ENCODE measurements at places on chromosomes 11 and 22.
A peak's percentile ranks its signal among the peaks of the same experiment; 100 is the strongest.

DNA sequence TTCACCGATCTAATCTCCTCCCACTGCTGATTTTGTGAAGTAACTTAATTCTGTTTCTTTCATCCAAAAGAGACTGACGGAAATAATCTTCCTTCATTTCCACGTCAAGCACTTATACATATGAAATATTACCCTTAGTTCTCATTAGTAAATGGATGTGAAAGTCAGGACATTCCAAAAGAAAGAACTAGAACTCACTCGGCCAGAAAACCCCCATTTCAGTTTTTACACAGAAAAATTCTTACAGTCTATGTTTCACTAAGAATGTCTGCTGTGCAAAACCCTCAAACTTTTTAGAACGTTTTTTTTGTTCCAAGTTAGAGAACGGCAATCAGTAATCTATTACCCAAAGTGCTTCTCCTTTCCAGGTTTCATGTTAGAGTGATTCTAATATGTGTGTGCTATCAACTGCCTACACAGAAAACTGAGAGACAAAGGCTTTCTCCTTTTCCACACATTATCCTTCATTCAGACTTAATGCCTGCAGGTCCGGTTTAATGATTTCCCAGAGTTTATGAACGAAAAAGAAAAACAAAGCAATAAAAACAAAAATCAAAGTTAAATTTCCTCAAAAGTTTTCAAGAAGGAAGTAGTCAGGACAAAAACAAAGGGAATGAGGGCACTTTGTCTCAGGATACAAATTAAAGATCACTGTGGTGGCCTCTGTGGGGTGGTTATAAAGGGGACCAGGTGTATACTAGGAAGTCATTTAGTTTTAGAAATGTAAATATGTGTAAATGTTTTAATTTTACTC, 11.3 kb upstream of the SESN3 start:
- DNase-seq, result no peak

DNA sequence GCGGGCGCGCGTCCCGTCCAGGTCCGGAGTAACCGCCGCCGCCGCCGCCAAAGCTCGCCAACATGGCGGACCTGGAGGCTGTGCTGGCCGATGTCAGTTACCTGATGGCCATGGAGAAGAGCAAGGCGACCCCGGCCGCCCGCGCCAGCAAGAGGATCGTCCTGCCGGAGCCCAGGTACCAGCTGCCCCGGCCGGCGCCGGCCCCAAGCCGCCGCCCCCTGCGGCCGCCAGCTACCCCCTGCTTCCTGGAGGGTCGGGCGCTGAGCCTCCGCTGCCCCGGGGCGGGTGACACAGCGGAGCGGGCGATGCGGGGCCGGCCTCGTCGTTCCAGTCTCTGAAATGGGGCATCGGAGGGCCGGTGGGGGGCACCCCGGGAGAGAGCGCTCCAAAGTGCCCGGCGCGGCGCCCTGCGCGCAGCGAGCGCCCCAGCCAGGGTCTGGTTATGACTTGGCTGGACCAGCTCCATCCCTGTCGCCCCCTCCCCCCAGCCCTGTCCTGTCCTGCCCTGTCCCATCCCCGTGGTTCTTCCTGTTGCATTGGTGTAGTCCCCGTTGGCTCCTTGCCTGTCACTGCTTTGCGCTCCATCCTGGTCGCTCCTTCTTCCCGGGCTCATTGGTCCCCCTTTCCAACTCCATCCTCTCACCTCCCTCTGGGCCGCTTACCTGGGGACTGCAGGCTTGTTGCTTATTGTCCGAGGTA, 653 bp downstream of the GRK3 start:
- no peak for DNase-seq

DNA sequence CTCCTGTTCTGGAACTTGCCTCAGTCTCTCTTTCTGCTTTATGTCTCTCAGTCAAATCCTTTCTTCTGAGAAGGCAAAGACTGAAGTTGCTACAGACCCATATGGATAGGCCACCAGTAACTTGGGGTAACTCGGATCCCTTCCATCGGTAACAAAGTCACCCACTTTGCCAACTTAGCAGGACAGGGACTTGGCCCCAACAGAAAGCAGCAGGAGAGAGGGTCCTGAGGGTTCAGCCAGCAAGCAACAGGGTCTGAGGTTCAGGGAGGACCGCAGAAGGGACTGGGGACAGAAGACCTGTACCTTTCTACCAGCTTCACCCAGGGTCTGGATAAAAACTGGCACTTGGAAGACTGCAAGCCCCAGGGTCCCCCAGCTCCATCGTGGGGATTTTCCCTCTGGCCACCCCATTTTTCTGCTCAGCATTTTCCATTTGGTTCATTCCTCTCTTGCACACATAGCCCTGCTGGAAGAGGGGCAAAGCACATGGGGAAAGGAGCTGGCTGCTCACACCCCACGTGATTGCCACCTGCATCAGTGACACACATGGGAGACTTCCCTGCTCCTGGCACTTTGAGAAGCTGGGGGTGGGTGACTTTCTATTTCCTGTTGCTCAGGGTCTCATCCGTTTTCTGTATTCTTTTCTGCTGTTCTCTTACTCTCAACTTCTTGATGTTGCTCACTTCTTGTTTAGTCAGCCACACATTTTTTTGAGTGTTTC, 34.6 kb upstream of the GNAZ start:
- no peak for DNase-seq

DNA sequence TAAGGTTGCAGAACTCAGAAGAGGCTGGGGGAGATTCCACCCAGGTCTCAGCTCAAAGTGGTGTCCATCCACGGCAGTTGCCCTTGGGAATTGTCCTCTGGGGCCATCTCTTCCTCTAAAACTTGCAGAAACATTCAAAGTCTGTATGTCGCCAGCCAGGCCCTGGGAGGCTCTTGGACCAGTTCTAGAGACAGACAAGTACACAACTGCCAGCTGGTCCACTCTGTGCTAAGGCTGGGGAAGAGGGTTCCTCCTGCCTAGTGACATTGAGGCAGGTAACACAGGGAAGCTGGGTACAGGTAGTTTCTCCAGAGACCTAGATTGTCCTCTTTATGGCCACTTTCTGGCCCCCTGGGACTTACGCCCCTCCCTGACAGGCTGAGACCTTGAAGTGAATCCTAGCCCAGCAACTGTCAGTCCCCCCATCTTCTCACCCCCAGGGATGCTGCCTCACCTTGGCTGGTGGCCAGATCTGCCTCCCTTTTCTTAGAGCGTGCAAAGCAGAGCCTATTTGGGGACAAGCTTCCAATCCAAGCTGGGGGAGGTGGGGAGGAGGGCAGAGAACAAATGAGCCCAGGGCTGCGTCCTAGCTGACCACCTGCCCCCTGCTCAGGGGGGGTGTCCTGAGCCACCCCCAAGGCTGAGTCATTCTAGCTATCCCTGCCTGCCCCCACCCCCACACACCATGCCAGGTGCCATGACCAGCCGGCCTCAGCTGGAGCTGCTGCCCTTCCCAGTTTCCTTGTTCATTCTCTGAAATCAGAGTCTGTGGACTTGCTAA, 8.4 kb downstream of the FAM83F start:
- no peak for DNase-seq

DNA sequence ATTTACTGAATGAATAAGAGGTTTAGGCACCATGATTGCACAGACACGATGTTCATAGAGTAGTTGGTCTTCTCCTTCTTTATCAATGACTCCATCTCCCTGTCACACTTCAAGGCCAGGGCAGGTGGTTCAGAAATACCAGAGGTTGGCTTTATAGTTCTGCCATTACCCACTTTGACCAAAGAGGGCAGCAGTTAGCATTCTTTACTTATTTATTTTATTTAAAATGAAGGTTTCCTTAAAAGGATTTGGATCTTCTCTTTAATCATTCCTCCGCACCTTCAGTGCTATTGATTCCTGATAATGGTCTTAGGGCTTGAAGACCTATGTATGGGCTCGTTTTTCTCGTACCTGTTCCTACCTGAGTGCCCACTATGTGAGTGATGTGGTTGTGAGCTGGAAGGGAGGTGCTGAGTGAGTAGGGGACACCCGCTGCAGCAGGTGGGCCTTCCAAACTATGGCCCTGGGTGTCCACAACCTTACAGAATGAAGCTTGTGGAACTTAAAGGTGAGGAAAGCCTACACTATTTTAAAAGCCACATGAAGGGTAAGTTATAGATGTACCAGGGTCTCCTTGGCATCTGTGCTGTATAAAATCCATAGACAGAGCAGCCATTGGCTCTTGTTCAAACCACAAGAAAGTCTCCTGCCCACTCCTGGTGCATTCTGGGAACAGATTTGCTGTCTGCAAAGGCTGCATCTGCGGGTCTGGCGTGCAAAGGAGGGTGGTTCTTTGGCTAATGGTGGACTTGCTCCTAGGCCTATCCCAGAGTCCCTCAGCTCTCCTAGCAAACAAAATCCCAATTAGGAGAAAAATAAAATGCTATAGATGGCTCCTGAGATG, 35.0 kb downstream of the TIMP3 start:
- DNase-seq, result no peak

DNA sequence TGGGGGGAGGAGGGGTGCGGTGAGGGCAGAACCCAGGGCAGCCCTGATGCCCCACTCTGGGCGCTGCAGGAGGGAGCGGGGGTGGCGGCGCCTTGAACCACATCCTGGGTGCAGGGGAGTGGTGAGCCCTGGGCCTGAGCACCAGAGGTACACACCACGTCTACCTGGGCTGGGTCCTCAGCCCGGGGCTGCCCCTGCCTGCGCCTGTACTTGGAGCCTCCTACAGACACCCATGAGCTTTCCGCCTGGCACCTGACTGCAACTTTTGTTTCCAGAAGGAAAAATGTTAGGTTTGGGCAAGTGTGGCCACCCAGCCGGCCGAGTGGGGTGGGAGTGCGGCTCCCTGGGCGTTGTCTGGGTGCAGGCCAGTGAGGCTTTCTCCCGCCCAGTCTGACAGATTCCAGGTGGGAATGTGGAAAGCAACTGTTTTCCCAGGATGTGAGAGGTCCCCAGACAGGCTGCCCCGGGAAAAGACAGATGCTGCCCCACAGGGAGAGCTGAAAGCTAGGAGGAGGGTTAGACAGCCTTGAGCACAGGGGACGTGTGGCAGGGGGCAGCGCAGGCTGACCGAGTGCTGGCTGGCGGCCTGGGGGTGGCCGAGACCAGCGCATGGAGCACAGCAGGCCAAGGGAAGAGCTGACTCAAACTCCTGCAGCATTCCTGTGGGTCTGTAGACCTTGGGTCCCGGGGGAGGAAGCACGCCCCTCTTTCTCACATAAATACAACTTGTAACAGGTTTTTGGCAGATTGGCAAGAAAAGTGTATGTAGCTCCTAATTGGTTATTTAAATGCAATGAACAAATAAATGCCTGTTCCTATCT, 44.1 kb downstream of the GNB1L start:
- DNase-seq, result no peak

GRCh38 chr22:29639096-29639495, 35.7 kb downstream of the NF2 start:
- DNase-seq, result no peak

- no peak for DNase-seq
These were observed 6.5 kb upstream of the MFNG start for GRCh38 chr22:37492428-37493344.

- DNase-seq, result no peak
These were observed 60.4 kb downstream of the LARGE2 start for GRCh38 chr11:45982656-45983470.

- no peak for DNase-seq
These were observed 741 bp downstream of the CARS1 start for GRCh38 chr11:3056296-3057068.

- no peak for DNase-seq
These were observed 30.4 kb downstream of the PAAF1 start for GRCh38 chr11:73907191-73907590.

DNA sequence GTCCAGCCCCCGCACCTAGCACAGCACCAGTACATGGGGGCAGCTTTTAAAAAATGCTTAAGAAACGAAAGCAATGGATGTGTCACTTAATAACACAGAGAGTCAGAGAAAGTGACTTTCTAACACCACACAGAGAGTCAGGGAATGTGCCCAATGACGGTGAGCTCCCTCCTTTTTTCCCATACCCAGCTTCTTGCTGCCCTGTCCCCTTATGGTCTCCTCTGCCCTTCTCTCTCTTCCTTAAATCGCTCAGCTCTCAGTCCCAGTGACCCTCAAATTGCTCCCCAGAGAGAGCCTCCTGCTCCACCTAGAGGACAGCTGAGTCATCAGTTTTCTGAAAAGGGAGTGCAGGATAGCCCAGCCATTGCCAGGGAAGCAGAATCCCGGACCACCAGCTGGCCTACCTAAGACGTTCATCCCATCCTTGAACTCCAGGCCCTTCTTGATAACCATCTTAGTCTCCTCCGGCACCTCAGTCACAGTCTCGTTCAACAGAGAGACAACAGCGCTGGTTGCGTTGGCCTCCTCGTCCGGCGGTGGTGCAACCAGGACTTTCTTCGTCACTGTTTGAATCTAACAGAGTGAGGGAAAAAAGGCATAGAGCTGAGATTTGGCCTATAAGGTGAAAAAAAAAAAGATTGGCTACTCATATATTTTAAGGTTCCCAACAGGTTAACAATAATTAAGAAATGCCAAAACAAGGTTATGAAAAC, 113.5 kb downstream of the SLC1A2 start:
- peak; percentile 24 for DNase-seq

DNA sequence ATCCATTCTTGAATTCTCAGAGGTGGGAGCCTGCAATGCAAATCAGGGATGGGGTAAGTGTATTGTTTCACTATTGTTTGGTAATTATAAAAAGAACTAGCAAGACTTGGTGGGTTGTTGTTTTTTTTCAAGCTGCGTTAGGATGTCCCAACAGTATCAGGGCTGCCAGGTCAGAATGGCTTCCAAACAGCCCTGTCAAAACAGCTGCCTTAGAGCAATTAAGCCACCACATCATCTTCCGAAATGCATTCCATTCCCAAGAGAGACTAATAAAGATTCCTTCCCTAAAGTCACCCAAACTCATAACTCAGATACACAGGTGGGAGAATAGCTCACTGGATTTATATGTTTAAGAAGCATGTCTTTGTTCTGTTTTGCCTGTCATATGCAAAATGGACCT, 23.5 kb downstream of the BBOX1 start:
- DNase-seq, result no peak

DNA sequence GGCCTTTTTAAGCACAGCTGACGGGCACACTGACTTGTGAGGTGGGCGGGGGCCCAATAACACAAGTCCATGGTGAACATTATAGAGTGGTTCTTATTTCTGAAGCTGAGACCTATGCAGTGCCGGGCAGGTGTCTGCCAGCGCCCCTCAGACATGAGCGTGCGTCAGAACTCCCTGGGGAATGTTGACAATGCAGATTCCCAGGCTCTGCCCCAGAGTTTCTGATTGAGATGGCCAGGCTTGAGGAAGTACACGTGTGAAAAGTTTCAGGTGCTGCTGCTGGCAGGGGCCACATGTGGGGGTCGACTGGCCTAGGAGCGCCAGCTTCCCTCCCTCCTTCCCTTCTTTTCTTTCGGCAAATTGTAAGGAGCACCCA, 46.2 kb downstream of the TPCN2 start:
- DNase-seq, result no peak

GRCh38 chr11:41175304-41175972, 284.0 kb downstream of the LRRC4C start:
- DNase-seq, result no peak

GRCh38 chr22:20031732-20032406, 11.0 kb downstream of the TANGO2 start:
- no peak for DNase-seq

- DNase-seq, result no peak
These were observed 128.7 kb upstream of the C11orf58 start for GRCh38 chr11:16609769-16610168.

- DNase-seq, result no peak
These were observed 128.9 kb downstream of the DBX1 start for GRCh38 chr11:20031155-20032001.

Measured in GDM1 (cell line).